DND-41 (cell line): ENCODE measurements at places on chromosomes 2 and 18.

- H3K36me3 ChIP-seq: no peaks in the 10 kb centered on the region
- no peaks in the 10 kb centered on the region for H3K4me1 ChIP-seq
- no peaks in the 10 kb centered on the region for H3K27me3 ChIP-seq
- no peak for DNase-seq
- no peak overlapping the region for H3K27ac ChIP-seq
- H3K4me3 ChIP-seq: no peak overlapping the region
These were observed 30.1 kb upstream of the E2F6 start for GRCh38 chr2:11495844-11496681.

GRCh38 chr2:28678175-28678855 is 73.3 kb upstream of the PPP1CB start:
- no peaks in the 10 kb centered on the region for H3K36me3 ChIP-seq
- H3K27me3 ChIP-seq: no peaks in the 10 kb centered on the region
- no peak overlapping the region for H3K4me3 ChIP-seq

DNA sequence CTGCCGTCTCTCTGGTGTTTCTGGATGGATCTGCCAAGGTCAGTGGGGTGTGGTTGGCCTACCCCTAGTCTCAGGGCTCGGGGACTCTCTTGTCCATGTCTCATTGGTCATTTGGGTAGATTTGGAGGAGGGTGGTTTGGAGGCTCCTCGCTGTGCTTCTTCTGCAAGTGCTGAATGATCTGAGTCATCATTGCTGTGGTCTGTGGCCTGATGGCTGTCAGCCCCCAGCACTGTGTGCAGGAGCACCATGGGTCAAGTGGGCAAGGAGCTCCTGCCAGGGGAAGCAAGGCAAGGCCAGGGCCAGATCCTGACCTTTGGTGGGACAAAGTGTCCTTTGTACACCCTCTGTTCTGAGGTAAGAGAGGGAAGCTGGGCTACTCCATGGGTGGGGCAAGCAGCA is 221.8 kb downstream of the FHOD3 start:
- peaks cover 14% of the 10 kb centered on the region for H3K27me3 ChIP-seq
- no peaks in the 10 kb centered on the region for H3K4me1 ChIP-seq
- H3K4me3 ChIP-seq: no peak overlapping the region
- H3K36me3 ChIP-seq: no peaks in the 10 kb centered on the region

GRCh38 chr18:58525928-58526424 is 102.9 kb downstream of the ALPK2 start:
- no peak overlapping the region for H3K4me3 ChIP-seq
- DNase-seq: no peak
- H3K27me3 ChIP-seq: peaks cover 15% of the 10 kb centered on the region

DNA sequence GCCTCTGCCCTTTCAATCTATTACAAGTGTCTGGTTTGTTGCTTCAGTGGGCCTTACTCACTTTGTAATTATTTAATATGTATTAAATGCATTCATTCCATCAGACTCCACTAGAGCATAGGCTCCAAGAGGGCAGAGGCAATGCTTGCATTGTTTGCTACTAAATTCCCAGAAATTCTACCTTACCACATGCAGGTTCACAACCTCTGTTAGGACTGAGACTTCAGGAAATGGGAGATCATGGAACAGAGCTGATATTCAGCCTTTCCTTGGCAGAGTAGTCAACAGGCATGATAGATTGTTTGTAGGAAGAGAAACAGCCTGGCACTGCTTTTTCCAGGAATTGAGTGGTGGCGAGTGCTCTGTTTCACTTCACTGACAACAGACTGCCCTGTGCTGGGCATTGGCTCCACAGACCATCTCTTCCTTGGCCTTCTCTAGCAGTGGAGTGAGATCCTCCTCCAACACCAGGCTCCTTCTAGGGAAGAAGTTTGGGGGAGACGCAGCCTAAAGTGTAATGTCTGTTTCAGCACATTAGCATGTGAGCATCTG is 6.2 kb upstream of the MATN3 start:
- H3K4me1 ChIP-seq: no peaks in the 10 kb centered on the region
- no peak for DNase-seq
- H3K27ac ChIP-seq: no peak overlapping the region

GRCh38 chr2:74742471-74742870 is 88.4 kb downstream of the SEMA4F start:
- DNase-seq: no peak
- no peak overlapping the region for H3K4me3 ChIP-seq
- no peaks in the 10 kb centered on the region for H3K27me3 ChIP-seq
- no peaks in the 10 kb centered on the region for H3K4me1 ChIP-seq
- H3K27ac ChIP-seq: no peak overlapping the region

DNA sequence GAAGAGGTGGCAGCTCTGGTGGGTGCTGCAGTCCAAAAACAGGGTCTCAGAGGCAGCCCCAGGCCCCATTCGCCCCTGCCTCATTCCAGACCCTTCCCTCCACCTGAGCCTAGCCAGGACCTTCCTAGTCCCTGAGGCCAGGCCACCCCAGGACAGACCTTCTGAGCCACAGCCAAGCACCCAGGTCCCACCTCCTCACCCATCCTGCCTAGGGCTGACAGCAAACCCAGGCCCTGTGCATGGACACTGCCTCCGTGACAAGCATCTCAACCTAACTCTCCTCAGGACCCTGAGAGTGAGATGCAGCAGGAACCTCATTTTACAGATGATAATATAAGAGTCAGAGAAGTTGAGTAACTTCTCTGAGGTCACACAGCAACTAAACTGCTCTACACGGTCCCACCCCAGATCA is 15.5 kb downstream of the ADRA2B start:
- no peaks in the 10 kb centered on the region for H3K27me3 ChIP-seq
- no peak overlapping the region for H3K4me3 ChIP-seq
- DNase-seq: no peak

DNA sequence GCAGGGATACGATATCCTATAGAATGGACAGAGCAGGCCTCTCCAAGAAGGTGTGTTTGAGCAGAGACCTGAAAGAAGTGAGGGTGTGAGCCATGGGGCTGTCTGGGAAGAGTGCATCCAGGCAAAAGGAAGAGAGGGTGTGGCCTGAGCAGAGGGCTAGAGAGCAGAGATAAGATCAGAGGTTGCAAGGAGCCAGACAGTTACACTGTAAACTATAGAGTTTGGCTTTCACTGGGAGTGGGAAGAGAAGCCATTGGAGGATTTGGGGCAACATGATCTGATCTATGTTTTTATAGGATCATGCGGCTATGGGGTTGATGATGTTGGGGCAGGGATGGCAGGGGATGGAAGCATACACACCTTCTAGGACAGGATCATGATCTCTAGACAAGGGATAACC is 124.1 kb upstream of the MAP3K20 start:
- no peaks in the 10 kb centered on the region for H3K27me3 ChIP-seq
- no peaks in the 10 kb centered on the region for H3K4me1 ChIP-seq
- H3K4me3 ChIP-seq: no peak overlapping the region
- no peaks in the 10 kb centered on the region for H3K36me3 ChIP-seq
- no peak overlapping the region for H3K27ac ChIP-seq

DNA sequence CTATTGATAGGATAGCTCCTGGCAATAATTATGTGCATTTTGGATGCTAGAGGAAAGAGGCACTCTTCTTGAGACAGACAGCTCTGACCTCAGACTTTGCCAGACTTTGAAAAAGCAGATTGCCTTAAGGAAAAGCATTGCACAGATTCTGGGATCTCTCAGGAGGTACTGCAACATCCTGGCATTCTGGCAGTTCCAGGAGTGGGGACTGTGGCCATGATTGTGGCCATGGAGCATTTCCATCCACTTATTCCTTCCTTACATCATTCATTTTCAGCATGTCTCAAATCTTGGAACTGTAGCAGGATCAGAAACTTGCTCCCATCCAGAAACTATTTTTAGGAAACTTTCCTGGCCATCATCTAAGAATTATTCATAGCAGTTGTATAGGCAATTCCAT is 144.9 kb upstream of the FOSL2 start:
- H3K4me3 ChIP-seq: no peak overlapping the region
- H3K27me3 ChIP-seq: no peaks in the 10 kb centered on the region
- no peaks in the 10 kb centered on the region for H3K4me1 ChIP-seq
- no peak for DNase-seq
- H3K36me3 ChIP-seq: no peaks in the 10 kb centered on the region
- no peak overlapping the region for H3K27ac ChIP-seq

- no peak overlapping the region for H3K27ac ChIP-seq
- no peak overlapping the region for H3K4me3 ChIP-seq
- peaks cover 4% of the 10 kb centered on the region for H3K27me3 ChIP-seq
- no peak for DNase-seq
- H3K36me3 ChIP-seq: no peaks in the 10 kb centered on the region
These were observed 141.6 kb downstream of the CCDC148 start for GRCh38 chr2:158315000-158315399.

GRCh38 chr2:10561288-10562035 is 113.3 kb upstream of the ODC1 start:
- DNase-seq: no peak
- H3K36me3 ChIP-seq: peaks cover 21% of the 10 kb centered on the region
- H3K27me3 ChIP-seq: no peaks in the 10 kb centered on the region
- H3K4me3 ChIP-seq: no peak overlapping the region

- no peaks in the 10 kb centered on the region for H3K4me1 ChIP-seq
- H3K36me3 ChIP-seq: no peaks in the 10 kb centered on the region
- no peaks in the 10 kb centered on the region for H3K27me3 ChIP-seq
- no peak overlapping the region for H3K4me3 ChIP-seq
These were observed 344.2 kb downstream of the ERBB4 start for GRCh38 chr2:212194396-212194795.

DNA sequence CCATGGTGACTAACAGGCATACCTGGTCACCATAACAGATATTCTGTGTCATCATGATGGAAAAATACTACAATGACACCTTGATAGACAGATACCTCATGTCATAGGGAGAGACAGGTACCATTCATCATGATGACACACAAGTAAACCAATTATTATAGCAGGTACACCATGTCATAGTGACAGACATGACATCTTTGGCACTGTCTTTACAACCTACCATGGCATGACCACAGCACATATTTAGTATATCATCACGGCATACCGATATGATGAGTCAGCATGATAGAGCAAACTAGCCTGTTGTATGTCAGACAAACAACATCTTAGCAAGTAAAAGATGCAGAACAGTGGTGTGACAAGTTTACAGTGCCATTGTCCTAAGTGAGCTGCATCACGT is 101.3 kb upstream of the KLHL29 start:
- no peaks in the 10 kb centered on the region for H3K4me1 ChIP-seq
- H3K27me3 ChIP-seq: no peaks in the 10 kb centered on the region
- H3K4me3 ChIP-seq: no peak overlapping the region
- H3K36me3 ChIP-seq: no peaks in the 10 kb centered on the region

DNA sequence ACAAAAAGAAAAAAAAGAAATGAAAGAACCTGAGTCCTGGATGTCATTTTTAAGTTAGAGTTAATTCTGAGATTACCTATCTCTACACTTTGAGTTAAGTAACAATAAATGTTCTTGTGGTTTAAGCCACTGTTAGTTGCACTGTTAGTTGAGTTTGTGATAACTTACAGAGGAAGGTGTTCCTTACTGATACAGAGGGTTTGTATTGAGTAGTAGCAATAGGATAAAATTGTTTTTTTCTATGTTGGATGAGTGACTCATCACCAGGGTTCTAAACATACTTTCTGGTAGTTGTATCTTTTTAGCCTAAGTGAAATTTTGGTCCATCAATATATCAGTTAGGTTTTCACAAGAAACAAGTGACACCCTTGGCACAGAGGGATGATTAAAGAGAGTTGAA is 4.0 kb upstream of the LCLAT1 start:
- H3K27ac ChIP-seq: no peak overlapping the region
- peaks cover 13% of the 10 kb centered on the region for H3K4me1 ChIP-seq
- peaks cover 3% of the 10 kb centered on the region; the same call in 1 of the 2 replicates for H3K36me3 ChIP-seq
- H3K27me3 ChIP-seq: no peaks in the 10 kb centered on the region
- no peak for DNase-seq

GRCh38 chr2:105399207-105399861 is 483 bp upstream of the FHL2 start:
- no peaks in the 10 kb centered on the region for H3K36me3 ChIP-seq
- H3K27ac ChIP-seq: no peak overlapping the region
- H3K4me3 ChIP-seq: no peak overlapping the region
- no peaks in the 10 kb centered on the region for H3K4me1 ChIP-seq

DNA sequence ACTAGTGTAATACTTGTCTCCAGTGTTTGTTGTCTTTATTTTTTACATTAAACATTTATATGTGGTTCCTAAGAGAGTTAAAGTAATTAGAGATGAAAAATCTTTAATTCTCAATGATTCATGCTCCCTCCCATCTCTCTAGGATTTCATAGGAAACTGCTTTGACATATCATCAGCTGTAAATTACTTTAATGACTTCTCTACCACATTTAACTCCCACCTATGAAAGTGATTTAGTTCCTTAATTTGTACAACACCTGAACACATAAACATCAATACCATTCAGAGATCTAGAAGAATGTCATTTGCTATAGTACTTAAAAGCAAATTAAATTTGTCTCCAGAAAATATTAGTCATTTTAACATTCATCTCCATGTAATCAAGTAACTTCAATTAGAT is 524.2 kb upstream of the CHAC2 start:
- no peak overlapping the region for H3K27ac ChIP-seq
- no peaks in the 10 kb centered on the region for H3K4me1 ChIP-seq

DNA sequence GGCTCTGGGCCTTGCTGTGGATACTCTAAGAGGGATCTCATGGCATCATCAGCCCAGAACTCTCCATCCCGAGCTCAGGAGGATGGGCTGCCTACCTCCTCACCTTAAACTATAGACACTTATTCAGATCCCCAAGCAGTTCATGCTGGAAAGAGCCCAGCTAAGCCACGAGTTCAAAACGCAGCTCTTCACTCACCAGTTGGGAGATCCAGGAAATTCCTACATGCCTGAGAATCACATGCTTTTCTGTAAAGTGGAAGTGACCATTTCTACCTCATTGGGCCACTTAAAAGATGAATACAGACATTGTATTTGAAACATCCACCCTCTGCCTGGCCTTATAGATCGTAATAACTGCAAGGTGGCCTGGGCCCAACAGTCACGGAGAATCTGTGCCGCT is 6.6 kb downstream of the ATOH8 start:
- DNase-seq: no peak
- no peaks in the 10 kb centered on the region for H3K4me1 ChIP-seq
- H3K4me3 ChIP-seq: no peak overlapping the region
- peaks cover 38% of the 10 kb centered on the region for H3K27me3 ChIP-seq

DNA sequence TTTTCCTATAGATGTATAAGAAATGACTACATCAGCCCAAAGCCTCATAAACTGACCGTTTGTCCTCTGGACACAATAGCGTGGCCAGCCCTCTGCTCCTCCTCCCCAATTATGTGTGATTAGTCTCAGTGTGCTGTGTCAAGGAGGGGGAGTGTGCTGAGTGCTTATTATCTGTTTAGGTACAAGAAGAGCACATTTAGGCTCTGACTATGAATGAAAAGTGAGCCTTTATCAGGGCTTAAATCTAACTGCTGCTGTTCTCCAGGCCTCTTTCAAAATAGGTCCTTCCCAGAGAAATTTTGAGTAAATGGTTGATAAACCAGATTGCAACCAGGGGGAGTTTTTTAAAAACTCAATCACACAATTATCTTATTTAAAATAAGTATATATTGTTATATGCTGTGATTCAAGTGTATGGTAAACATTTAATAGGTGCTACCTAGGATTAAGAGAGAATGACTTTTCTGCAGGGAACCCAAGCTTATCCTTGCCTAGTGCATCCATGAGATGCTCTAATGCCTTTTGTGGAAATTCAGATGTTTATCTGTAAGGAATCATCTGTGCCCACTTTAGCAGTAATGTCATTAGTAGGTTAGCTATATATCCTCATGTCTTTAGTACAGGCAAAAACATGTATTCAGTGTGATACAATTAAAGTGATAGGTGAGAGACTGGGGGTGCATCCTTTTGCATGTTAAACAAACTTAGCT is 168.7 kb upstream of the SIX3 start:
- no peak for DNase-seq
- no peak overlapping the region for H3K4me3 ChIP-seq
- no peaks in the 10 kb centered on the region for H3K4me1 ChIP-seq
- no peaks in the 10 kb centered on the region for H3K27me3 ChIP-seq

- no peaks in the 10 kb centered on the region for H3K4me1 ChIP-seq
- no peak for DNase-seq
- no peaks in the 10 kb centered on the region for H3K36me3 ChIP-seq
- no peak overlapping the region for H3K4me3 ChIP-seq
- H3K27ac ChIP-seq: no peak overlapping the region
These were observed 190.1 kb upstream of the AGAP1 start for GRCh38 chr2:235303499-235304291.
